ENCODE measurements at places on chromosomes 12 and 14.

GRCh38 chr12:105420659-105421240, 90.3 kb downstream of the C12orf75 start:
- peak; percentile 54 for DNase-seq

DNA sequence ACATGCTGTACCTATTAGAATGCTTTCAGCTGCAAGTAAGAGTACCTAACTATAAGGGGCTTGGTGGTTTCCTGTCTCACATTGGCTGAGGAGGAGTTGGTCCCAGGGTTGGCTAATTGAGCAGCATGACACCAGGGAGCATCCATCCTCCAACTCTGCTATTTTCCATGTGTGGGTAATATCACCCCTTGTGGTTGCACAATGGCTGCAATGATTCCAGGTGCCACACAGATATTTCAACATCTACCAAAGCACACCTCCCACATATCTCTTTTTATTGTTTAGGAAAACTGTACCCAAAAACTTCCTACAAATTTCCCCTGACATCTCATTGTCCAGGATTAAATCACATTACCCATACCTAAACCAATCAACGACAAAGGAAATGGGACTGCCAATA, 118.0 kb upstream of the EEA1 start:
- DNase-seq: no peak

DNA sequence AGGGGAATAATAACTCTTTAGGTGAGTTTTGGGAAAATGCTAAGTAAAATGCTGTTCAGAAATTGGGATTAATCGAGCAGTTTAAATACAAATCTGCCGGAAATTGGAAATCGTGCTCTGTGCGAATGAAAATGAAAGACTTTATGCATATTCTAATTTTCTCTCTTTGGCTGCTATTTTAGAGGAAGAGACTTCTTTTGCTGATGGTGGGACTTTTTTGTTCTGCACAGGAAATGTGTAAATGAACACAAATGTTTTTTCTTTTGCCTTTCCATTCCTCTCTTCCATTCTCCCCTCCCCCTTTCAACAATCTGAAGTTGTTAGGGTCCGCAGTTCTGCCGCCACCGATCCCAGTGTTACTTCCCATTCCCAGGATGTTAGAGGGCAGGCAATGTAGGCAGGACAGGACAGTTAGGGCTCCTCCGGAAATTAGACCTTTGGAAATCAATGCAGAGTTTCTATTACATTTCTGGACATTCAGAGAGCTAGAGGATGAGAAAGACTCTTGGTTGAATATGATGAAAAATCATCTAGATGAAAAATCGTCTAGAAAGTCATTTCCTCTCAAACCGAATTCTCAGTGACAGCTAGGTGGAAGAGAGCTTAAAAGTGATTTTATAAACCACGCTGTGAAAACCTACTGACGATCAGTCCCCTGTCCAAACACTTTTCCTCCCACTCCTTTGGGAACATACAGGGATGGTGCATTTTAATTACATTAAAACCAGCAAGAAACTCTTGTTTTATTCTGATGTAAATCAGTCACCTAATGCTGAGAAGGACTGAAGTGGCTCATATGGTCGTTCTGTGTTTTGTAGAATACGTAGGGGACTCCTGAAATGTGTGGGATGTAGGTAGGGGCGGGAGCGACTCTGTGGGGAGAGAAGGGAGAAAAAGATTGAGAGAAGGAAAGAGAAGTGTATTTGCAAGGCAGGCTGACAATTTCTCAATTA, 17.8 kb downstream of the FOXG1 start:
- no peak for DNase-seq

DNA sequence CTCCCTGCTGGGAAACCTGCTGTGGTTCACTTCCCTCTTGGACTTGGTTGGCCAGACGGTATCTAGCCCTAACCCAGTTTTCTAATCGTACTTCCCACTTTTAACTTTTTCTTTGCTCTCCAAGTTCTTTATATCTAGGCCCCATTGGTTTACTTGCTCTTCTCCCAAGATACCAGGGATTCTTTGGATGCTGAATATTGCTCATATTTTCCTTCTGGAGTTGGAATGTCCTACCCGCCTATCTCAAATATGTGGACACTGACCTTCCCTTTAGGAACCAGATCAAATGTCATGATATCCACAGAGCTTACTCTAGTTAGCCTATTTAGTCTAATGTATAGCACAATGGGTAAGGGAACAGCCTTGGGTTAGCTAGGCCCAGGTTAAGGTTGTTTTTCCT, 228.6 kb downstream of the DACT1 start:
- DNase-seq: no peak

DNA sequence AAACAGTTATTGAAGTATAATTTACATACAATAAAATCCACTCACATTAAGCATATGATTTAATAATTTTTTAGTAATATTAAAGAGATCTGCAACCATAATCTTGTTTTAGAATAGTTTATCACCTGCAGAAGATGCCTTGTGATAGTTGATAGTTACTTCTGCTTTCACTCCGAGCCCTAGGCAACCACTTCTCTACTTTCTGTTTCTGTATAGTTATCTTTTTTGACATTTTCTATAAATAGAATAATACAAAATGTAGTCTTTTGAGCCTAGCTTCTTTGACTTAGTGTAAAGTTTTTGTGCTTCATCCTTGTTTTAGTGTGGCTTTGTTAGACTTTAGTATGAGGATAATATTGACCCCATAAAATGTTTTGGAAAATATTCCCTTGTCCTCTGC, 111.0 kb downstream of the MNAT1 start:
- DNase-seq: no peak

GRCh38 chr12:110183386-110183785, 59.2 kb downstream of the IFT81 start:
- no peak for DNase-seq

DNA sequence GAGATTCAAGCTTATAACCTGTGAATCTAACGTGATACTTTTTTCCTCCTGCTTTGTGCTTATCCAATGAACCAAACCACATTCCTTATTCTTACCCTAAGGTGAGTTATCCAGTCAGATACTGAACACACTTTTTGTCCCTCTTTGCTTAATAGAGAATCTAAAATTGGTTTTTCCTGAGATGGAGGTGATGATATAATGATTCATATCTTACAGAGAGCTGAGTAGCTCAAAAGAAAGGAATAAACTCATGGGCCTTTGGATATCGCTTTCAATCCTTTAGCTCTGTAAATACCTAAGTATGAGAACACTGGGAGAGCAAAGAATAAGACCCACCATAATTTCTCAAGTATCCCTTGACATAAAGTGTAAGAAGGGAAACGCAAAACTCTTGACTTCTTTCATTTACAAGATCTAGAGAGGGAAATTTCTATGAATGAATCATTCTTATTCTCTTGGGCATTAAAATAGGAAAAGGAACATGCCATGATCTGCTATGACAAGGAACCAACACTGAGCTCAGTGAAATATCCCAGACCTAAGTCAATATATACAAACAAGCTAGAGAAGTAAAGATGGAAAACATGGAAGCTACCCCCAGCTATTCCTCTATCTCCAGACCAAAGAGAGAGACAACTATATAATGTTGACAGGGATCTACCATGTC, 81.8 kb upstream of the STAC3 start:
- no peak for DNase-seq

DNA sequence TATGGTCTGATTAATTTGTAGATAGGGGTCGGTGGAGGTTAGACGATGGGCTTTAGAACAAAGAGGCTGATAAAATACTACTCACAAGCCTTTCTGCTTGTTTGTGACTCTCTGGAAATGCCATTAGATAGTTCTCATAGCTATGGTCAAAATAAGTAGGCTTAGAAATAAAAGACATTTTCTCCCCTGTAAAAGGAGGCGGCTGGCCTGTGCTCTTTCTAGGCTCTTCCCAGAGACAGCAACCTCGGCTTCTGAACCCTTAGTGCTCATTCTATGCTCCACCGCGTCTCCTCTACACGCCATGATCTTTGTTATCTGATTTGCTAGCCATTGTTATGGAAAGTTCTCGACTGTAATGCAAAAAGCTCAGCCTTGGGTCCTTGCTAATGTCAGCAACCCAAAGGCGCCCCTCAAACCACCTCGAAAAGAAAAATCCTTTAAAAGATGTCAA, 64.5 kb downstream of the CRADD start:
- no peak for DNase-seq

GRCh38 chr14:22484632-22485031, 104.4 kb downstream of the DAD1 start:
- DNase-seq: no peak

- DNase-seq: peak; percentile 25
These were observed 43.3 kb downstream of the AEBP2 start for GRCh38 chr12:19482551-19483109.

- DNase-seq: no peak
These were observed 24.2 kb upstream of the FAM222A start for GRCh38 chr12:109689426-109689825.

- DNase-seq: no peak
These were observed 8.2 kb downstream of the TGM1 start for GRCh38 chr14:24254630-24255392.

DNA sequence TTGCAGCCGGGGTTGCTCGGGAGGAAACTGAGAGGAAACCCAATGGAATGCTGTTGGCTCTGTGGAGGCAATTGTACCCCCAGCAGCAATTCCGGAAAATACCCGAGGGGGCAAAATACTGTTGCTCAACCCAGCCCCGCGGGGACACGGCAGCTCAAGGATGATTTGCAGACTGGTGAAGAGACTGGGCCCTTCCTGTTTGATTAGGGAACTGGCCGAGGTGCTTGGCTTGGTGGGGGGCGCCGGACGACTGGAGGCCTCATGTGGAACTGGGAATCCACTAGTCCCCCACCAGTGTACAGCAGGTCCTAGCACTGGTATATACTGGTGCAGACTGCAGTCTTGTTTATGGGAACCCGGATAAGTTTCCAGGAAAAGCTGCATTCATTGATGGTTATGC, 10.3 kb upstream of the RNASE12 start:
- no peak for DNase-seq

DNA sequence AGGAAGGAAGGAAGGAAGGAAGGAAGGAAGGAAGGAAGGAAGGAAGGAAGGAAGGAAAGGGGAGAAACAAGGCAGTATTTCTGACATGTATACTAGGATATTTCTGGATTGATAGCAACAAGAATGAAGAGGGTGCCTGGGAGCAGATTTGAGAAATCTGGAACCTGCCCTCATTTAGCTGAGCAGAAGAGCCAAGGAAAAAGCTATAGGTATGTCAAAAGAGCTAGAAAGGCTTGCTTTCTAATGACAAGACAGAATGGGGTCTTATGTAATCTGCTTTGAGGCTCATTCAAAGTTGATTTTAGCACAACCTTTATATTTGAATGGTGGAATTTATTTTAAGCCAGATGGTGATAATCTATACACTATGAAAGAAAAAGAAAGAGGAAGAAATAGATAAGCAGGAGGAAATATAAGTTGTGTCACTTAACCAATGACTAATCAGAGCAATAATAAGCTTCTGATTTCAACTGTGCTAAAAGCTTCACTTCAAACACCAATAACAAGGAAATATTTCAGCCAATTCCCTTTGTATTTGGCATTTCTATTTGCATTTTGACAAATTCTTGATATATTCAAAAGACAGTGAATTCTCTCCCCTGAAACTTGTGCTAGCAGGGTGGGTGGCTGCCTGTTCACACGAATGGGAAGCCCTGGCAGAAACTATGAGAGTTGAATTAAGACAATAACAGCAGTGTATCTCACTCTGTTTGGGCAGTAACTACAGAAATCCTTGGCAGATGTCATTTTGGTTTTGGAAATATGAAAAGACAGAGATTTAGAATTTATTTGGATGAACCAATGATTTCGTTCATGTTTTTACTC, 76.3 kb upstream of the FLRT2 start:
- no peak for DNase-seq

GRCh38 chr14:100398044-100398443, 74.9 kb downstream of the SLC25A47 start:
- DNase-seq: no peak

DNA sequence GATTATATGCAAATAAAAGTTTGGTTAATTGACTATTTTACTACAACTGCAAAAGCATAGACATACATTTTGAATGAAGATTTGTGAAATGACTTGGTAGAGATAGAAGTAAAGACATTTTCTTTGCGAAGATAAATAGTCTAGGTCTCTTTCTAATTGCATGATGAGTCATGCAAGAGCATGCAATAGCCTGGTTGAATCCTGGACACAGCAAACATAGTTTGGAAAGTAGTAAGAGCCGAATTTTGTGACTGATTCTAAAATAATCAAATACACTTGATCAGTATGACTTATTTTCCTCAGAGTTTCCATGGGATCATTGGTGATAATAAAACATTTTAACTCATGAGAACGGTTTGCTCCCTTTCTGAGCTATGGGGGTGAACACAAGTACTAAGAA, 27.7 kb upstream of the CAND1 start:
- no peak for DNase-seq

DNA sequence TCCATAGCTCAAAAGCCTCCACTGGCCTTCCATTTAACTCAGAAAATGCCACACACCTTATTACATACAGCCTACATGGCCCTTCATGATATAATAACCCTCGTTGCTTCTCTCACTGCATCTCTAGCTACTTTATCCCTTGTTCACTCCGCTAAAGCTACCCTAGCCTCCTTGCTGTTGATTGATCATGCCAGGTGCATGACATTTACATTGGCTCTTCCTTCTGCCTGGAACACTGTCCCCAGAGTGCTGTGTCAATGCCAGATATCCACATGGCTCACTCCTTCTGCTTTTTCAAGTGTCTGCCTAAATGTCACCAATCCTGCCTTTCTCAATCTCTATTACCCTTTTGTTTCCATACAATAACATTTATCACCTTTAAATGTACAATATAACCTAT, 58.3 kb downstream of the CAND1 start:
- DNase-seq: no peak

Measured in CD4-positive, alpha-beta T cell treated with Interleukin-15 for 1 hour (primary cell).